CD4-positive, alpha-beta T cell treated with Interleukin-6 at 100 ng/mL for 8 hours (primary cell): ENCODE measurements at places on chromosomes 3 and 15.
A peak's percentile ranks its signal among the peaks of the same experiment; 100 is the strongest.

GRCh38 chr3:192409838-192410683, 317.3 kb downstream of the FGF12 start:
- no peak for DNase-seq

GRCh38 chr3:22569570-22569969, 633.6 kb upstream of the UBE2E2 start:
- no peak for DNase-seq

- DNase-seq: no peak
These were observed 357.1 kb downstream of the ZPLD1 start for GRCh38 chr3:102791641-102792589.

DNA sequence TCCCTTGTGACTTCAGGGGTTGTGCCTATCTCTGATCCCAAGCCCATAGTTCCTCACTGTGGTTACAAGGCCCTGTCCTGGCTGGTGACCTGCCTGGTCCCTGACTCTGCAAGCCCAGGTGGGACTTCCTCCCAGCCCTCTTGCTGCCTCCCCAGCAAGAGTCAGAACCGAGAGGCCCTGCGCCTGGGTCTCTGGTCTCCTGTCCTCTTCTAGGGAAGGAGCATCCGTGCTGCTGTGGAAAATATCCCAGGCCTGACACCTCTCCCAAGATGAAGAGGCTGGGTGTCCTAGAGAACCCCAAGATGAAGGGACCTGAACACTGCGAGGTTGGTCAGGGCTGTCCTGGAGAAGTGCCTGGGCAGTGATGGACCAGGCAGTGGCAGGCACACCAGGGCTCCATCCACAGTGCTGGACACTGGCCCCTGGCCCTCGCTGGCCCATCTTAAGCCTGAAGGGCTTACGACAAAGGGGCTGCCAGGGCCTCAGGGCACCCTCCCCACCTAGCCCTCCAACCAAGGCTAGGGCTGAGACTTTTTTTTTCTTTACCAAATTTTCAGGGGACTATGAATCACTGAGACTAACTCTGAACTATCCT, 32.7 kb downstream of the PTH1R start:
- no peak for DNase-seq

DNA sequence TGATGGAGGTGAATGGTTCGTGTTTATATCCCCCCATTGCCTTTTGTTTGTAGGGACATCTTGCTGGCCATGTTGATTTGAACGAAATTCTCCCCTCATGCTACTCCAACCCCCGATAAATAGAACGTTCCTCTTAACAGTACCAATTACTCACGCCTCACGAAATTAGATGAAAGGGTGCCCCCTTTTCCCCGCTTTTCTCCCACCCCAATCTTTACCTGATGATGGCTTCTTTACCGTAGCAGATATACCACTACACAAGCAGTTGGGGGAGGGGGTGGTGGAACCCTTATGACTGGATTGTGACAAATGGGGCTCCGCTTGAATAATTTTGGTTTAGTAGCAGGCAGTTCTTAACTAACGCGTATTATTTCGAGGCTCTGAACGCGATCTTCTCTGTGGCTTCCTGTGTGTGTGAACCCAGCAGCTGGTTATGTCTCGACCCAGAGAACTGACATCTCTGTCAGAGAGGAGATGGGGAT, 1.1 kb downstream of the PIAS1 start:
- DNase-seq: peak; percentile 51

GRCh38 chr15:63801171-63801570, 32.6 kb downstream of the HERC1 start:
- DNase-seq: no peak

- DNase-seq: no peak
These were observed 140.2 kb downstream of the GMNC start for GRCh38 chr3:190722181-190722905.
